ENCODE measurements at places on chromosomes 12 and 14.

GRCh38 chr14:93982230-93983007, 6.0 kb upstream of the ASB2 start:
- DNase-seq, result no peak

GRCh38 chr12:129064209-129064855, 211.1 kb downstream of the GLT1D1 start:
- no peak for DNase-seq

DNA sequence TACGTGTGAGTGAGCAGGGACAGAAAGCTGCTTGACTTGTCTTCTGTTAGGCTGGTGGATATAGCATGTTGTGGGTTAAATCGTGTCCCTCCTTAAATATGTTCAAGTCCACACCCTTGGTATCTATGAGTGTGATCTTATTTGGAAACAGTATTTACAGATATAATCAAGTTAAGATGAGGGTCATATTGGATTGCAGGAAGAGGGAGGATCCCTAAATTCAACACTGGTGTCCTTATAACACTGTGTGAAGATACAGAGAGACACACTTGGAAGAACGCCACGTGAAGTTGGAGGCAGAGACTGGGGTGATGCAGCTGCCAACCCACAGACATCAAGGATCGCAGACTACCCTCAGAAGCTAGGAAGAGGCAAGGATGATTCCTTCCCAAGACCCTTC, 275.2 kb upstream of the SSTR1 start:
- no peak for DNase-seq

DNA sequence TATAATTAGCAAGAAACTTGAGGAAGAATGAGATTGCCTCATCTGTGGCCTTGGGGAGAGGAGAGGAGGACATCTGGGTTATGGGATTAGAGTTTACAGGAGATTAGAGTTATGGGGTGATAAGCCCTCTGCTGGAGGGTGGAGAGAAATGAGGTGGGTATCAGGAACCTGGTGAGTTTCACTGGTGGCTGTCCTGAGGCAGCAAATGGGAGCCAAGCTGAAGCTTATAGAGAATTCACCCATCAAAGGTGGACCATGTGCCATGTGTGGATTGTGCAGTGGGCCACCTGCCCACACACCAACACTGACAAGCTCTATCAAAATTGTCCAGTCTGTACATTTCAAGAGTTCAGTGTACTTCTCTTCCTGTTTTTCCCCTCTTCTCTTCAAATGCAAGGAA, 135.3 kb downstream of the AEBP2 start:
- no peak for DNase-seq

DNA sequence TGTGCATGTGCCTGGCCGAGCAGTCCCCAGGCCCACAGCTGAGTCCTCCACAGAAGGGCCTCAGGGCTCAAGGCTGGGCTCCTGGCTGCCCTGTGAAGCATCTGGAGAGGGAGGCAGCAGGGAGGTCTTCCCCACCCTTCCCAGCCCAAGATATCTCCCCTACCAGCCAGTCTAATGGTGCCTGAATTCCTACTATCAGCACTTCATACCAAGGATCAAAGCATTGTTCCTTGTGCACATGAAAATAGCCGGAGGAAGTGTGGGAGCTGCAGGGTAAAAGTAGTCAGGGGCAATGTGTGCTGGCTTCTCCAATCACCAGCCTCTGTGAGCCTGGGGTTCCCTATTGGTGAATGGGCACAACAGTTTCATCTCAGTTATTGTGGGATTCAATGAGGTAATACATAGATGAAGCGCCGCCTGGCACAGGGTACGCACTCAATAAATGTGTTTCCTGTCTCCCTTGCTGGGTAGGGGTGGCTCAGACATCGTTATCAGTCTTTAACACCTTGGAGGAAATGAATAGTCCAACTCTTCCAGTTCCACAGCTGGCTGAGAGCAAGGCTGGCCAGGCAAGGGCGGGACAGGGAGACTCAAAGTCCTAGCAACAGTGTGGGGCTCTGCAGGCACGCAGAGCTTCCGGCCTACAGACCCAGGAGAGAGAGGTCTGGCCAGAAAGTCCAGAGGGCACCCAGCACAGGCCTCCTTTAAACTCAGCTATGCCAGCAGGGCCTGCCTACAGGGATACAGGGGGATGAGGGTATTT, 39.1 kb upstream of the PNMA1 start:
- no peak for DNase-seq

DNA sequence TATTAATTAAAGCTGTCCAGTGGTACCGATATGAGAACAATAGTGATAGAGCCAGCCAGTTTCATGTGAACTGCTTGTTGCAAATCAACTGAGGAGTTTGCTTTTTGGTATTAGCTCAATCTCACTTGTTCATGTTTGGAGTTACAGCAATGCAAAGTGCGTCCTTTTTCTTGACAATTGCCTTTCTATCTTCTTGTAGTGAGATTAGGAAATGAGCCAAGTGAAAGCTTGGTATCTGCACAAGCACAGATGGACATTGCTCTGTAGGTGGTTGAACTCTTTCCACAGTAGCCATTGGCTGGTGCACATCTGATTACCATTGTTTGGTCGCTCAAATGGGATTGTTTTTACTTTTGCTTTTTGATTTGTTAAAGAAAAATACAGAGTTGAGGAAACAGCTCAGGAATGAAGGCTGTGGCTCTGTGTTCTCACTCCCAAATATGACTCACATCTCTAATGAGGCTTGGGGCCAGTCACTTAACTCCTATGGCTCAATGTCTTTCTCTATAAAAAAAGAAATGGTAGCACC, 241.4 kb downstream of the BMP4 start:
- no peak for DNase-seq

- DNase-seq, result no peak
These were observed 62.8 kb downstream of the BEGAIN start for GRCh38 chr14:100524233-100524932.

DNA sequence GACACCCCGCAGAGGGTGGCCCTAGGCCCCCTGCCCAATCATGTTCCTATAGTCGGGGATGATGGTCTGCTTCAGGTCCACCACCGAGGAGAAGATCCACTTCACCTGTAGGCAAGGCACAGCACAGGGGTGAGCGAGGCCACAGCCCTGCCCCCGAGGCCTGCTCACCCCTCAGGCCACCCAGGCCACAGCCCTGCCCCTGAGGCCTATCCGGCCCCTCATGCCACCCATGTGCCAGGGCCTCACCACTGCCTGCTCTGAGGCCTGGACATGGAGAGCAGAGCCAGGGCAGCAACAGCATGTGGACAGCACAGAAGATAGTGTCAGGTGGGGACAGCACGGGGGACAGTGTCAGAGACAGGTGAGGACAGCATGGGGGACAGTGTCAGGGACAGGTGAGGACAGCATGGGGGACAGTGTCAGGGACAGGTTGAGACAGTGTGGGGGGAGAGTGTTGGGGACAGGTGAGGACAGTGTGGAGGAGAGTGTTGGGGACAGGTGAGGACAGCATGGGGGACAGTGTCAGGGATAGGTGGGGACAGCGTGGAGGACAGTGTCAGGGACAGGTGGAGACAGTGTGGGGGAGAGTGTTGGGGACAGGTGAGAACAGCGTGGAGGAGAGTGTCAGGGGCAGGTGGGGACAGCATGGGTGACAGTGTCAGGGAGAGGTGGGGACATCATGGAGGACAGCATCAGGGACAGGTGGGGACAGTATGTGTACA, 239.7 kb downstream of the TMEM121 start:
- no peak for DNase-seq

- DNase-seq, result no peak
These were observed 71.1 kb downstream of the DUSP16 start for GRCh38 chr12:12491606-12492005.

DNA sequence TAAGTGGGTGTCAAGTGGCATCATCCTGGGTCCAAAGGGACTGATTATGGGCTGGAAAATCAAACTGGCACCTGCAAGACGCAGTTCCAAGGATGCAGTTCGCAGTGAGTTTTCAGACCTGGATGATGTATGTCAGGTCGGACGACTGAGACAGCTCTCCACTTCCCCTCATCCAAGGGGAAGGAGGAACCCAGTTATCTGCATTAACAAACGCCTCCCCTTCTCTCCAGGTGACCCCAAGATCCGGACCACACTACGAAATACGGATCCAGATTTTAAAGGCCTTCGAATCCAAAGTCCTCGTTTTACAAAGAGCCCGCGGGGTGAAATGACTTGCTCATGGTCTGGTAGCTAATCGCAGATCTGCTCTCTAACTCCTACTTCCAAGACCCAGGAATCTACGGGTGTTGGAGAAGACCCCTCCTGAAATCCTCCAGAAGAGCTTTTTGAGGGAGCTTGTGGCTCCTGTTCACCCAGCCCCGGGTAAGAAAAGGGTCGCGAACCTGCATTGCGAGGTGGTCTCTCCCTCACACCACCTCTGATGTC, 460 bp upstream of the SYNE2 start:
- DNase-seq, result no peak

GRCh38 chr12:130788515-130788914, 50.5 kb downstream of the STX2 start:
- no peak for DNase-seq

- DNase-seq, result no peak
These were observed 2.8 kb downstream of the TRHDE start for GRCh38 chr12:72274931-72275330.

- DNase-seq, result no peak
These were observed 120.7 kb downstream of the FOXN3 start for GRCh38 chr14:89296281-89296745.

GRCh38 chr14:74786796-74787315, 23.7 kb downstream of the YLPM1 start:
- no peak for DNase-seq

GRCh38 chr12:111160350-111161241, 208.3 kb downstream of the PHETA1 start:
- DNase-seq, result no peak

GRCh38 chr12:119399301-119399700, 64.8 kb downstream of the CCDC60 start:
- DNase-seq, result no peak

- no peak for DNase-seq
These were observed 9.8 kb downstream of the ZNF219 start for GRCh38 chr14:21088687-21089086.

DNA sequence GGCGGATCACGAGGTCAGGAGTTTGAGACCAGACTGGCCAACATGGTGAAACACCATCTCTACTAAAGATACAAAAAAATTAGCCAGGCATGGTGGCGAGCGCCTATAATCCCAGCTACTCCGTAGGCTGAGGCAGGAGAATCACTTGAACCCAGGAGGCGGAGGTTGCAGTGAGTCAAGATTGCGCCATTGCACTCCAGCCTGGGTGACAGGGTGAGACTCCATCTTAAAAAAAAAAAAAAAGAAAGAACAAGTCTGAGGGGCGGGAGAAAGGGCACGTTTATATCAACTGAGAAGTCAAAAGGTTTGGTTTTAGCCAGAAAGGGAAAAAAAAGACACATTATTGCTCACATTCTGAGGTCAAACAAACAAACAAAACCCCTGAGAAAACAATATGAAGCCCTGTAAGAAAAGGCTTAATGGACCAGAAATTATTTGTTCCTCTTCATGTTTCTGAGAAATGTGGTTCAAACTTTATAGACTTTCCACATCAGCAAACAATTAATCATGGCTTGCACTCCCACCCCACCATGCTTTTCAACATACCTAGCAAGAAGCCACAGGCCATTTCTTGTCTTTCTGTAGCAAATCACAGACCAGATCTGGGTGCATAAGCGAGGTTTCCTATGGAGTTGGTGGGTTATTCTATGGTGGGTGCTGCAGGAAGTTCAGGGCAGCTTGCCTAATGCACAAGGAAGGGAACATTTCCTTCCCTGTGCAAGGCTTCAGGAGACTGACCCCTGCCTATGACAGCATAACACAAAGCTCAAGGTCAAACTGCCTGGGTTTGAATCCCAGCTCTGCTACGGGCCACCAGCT, 80.1 kb downstream of the SSPN start:
- DNase-seq, result no peak

- DNase-seq, result no peak
These were observed 40.9 kb upstream of the NOS1 start for GRCh38 chr12:117402363-117402762.

DNA sequence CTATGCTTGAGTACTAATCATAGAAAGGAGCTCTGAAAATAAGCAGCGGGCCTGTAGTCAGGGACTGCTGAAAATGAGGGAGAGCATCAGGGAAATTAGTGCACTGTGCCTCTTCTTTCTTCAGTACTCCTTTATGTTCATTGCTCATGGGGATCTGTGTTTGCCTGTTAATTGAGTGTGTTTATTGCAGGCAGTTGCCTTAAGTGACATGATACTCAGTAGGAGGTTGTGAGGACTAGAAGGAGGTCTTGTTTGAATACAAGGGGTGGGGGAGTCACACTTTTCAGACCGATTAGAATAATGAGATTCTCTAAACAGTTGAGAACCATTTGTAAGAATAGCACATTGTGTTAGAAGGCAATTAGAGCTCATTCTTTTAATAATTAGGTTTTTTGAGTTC, 102.6 kb upstream of the SLCO1C1 start:
- DNase-seq, result no peak

DNA sequence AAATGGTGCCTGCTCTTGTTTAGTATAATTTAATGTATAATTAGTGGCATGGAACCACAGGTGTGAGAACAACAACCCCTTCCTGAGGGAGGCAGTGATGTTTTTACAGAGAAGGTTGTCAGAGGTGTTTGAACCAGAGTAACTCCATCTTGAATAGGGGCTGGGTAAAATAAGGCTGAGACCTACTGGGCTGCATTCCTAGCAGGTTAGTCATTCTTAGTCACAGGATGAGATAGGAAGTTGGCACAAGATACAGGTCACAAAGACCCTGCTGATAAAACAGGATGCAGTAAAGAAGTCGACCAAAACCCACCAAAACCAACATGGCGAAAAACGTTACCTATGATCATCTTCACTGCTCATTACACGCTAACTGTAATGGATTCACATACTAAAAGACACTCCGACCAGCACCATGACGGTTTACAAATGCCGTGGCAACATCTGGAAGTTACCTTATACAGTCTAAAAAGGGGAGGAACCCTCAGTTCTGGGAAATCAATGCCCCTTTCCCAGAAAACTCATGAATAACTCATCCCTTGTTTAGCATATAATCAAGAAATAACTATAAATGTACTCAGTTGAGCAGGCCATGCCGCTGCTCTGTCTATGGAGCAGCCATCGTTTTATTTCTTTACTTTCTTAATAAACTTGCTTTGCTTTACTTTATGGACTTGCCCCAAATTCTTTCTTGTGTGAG, 47.8 kb upstream of the LTA4H start:
- DNase-seq, result no peak

DNA sequence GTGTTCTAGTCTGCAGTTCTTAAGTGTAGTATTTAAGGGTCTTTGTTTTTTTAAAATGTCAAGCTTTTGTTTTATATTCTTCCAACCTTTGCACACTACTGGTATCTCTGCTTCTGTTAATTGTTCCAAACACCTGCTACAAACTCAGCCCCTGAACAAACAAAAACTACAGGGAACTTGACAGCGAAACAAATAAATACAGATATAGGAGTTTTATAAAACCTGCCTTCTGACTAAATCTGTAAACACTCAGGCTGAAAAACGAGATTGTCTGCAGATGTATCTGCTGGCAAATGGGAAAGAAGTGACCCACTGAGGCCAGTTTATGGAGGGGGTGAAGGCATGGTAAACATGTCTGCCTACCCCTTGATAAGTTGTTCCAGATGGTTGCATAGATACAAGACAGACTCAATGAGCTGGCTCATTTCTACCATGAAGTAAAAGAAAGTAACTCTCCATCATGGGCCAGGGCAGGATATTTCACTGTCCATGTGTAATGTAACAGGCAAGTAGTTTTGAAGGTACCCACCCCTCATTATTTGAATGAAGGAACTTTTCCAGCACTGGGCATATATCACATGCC, 75.6 kb downstream of the LMO3 start:
- DNase-seq, result no peak
